ENCODE measurements at places on chromosomes 6 and 20.

DNA sequence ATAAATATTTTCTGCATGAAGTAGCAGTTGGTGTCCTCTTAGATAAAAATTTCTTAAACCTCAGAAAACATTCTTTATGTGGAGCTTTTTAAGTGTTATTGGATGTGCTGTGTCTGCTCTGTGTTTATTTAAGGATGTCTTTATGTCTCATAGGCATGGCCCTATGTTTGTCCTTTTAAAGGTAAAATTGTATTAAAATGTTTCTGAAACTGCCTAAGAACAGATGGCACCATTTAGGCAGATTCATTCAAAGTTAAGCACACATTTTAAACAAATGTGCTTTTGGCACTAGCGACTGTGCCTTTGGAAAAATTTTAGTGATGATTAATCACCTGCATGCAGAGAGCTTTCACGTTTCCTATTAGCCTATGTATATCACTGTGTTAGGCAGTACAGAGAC is 125.2 kb downstream of the KIF6 start:
- DNase-seq, result no peak

DNA sequence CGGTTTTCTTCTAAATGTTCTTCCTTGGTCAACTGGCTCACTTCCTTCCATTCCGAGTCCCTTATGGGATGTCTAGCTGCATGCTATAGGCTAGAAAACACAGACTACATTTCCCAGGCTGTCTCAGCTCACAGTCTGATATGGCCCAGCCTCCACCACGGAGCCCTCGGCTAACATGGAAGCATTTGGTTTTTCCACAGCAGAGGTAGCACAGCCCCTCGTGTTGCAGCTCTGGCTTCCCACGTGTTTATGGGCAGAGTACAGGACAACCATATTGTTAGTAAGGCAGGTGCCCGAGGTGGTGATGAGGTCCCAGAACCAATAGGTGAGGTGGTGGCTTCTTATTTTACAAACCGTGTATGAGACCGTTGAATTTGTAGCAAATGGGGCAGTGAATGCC is 8.7 kb downstream of the GPLD1 start:
- DNase-seq, result no peak

DNA sequence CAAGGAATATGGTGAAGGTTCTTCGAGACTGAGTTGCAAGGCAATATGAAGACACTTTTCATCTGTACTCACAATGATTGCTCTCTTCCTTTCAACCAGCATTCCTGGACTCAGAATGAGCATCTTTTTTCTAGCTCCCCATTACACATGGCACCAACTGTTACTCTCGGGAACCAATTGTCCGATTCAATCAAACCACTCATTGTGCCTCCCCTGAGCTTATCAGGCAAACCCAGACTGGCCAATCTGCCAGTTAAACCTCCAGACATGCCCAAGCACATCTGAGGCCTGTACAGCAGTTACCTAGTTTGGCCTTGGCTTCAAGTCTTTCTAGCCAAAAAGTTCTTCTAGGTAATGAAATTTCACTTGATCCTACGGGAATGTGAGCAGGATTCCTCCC is 164.1 kb downstream of the ID4 start:
- DNase-seq, result no peak

GRCh38 chr6:23184351-23184750 is 615.0 kb downstream of the HDGFL1 start:
- peak; percentile 51 for DNase-seq

- no peak for DNase-seq
These were observed 839 bp upstream of the HRH3 start for GRCh38 chr20:62220666-62221568.

- DNase-seq, result no peak
These were observed 184.1 kb downstream of the SLC24A3 start for GRCh38 chr20:19396460-19397081.

GRCh38 chr6:133542056-133542821 is 301.1 kb downstream of the EYA4 start:
- DNase-seq, result no peak
